ENCODE measurements at places on chromosomes 4 and X. TPM values are rescaled to one million over a fixed set of nuclear protein-coding genes. Genes with fewer than 3 reads are reported as not detected.

DNA sequence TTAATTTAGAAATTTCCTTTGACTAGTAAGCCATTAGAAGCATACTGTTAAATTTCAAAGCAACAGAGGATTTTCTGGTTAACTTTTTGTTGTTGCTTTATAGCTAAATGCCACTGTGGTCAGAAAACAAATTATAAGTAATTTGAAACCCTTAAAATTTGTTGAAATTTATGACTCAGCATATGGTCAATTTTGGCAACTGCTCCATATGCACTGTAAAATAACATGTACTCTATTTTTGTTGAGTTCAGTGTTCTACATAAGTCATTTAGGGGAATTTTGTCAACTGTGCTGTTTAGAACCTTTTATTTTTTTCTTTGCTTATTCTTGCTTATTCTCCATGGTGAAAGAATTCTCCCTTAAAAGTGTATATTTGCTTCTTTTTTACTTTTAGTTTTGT is 28.6 kb downstream of the SCLT1 start:
- DNase-seq: no peak

DNA sequence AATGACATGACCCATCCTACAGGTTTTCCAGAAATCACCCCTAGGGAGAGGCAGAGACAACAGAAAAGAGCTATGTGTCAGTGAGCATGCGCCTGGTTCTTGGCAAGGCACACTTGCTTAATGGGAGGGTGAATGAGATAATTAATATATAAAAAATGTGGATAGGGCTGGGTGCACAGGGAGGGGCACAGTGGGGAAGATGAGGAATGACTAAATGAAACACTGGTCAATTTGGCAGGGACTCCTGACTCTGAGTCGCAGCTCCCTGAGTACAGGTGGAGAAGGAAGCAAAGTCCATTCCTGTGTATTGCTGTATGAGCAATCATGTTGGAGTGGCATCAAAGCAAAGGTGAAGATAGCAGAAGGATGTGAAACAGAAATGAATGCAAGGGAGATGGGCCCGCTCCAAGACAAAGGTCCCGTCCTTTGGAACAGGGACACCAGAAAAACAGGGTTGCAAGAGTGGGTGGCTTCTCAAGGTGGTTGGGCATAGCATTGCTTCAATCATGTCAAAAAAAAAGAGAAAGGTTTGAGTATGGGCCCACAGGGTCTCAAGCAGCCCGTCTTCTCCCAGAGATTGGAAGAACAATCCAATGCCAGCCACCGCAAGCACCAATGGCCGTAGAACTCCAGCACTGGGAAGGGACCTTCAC is 278.4 kb upstream of the AGTR2 start:
- no peak for DNase-seq

- DNase-seq: no peak
These were observed 79.0 kb downstream of the KLHL8 start for GRCh38 chr4:87141428-87141827.

DNA sequence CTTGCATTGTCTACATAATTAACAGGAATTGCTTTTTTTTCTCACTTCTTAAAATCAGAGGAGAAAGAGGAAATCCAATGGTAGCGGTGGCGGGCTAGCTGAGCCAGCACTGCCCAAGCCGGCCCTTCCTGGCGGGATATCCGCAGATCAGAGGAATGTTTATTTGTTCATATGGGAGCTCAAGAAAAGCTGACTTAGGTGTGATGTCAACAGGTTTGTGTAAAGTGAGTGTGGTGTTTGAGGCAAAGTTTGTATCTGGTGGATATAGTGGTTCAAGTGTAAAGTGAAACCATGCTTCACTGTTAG is 466 bp upstream of the SLC39A8 start:
- no peak for DNase-seq

DNA sequence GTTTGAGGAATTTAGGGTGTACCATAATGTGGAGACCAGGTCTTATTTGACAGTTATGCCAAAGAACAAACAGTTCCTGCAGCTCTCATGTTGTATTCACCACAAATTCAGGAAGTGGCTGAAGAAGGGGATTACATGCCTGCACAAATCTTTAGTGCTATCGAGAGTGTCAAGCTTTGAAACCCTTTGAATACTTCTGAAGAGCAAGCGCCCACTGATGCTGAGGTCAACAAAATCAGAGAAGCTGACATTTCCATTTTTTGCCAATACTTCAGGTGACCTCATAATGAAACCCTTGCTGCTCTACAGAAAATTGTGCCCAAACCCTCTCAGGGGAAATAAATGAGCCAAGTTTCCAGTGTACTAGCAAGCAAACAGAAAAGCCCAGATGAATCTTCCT is 28.4 kb downstream of the PAK3 start:
- DNase-seq: no peak

GRCh38 chr4:141216002-141216761 is 4.5 kb upstream of the ZNF330 start:
- DNase-seq: no peak

GRCh38 chr4:26319949-26320537 is 771 bp upstream of the RBPJ start:
- DNase-seq: no peak

GRCh38 chrX:129724754-129725153 is 14.0 kb upstream of the XPNPEP2 start:
- no peak for DNase-seq

- no peak for DNase-seq
These were observed 968 bp downstream of the GPRIN3 start for GRCh38 chr4:89306486-89307177.

- no peak for DNase-seq
These were observed 393.5 kb downstream of the GPM6A start for GRCh38 chr4:175418516-175418915.

DNA sequence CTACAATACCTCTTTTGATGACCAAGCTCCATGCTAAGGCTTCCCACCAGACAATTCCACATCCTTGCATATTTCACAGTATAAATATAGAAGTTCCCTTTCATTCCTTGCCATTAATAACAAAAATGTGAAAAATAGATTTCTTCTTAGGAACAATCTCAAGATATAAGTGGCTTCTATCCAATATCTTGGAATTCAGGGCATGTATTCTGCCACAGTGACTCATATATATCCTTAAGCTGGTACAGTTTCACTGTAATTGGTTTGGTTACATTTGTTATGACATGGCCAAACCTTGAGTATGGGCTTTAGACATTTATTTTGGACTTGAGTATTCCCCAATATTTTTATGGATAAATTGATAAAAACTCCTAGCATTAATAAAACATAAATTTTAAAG is 181.7 kb upstream of the DDX53 start:
- DNase-seq: no peak

GRCh38 chr4:158597879-158598596 is 73.6 kb downstream of the C4orf46 start:
- DNase-seq: no peak

- DNase-seq: no peak
These were observed 196.7 kb downstream of the HS3ST1 start for GRCh38 chr4:11232015-11232414.

The GC gene
- not detected for total RNA-seq

- DNase-seq: no peak
These were observed 192.7 kb downstream of the ARAP2 start for GRCh38 chr4:36051634-36052033.

The CXCL11 gene
- 0.85 TPM for total RNA-seq

The IL13RA1 gene
- 36.7 TPM for total RNA-seq

The CXXC4 gene
- total RNA-seq: 5.1 TPM

Measured in urinary bladder (tissue), 4 donors.